ENCODE measurements at places on chromosomes 16 and 17.

DNA sequence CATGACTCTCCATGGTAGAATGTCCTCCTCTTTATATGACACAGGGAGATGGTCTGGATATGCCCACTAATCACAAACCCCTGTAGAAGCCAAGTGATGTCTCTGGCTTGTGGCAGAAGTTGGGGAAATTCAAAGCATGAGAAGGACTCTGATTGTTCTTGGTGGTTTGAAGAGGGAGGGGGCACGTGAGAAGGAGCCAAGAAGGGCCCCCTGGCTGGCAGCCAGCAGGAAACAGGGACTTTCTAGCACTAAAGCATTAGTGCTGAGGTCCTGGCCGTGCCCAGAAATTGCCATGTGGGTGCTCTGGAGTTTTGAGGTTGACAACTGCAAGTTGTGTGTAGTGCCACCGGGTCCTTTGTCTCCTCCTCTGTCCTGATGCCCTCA is 199.9 kb downstream of the LGALS9B start:
- DNase-seq, result no peak

DNA sequence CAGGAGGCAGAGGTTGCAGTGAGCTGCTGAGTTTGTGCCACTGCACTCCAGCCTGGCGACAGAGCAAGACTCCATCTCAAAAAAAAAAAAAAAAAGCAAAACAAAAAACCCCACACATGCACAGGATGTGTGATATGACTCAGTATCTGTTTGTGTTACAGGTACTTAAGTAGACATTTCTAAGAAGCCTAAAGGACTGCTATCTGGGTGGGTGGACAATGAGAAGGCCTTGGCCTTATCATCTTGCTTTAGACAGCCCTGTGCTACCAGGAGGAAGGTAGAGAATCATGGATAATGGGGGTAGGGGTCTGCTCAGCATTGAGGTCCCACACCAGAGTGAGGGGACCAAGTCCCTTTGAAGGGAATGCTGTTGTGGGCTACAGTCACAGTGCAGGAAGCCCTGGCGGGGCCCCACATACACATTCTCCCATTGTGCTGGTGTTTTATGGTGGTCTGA is 26.7 kb downstream of the PLD6 start:
- DNase-seq, result no peak

GRCh38 chr17:50498021-50498874 is 10.0 kb upstream of the MYCBPAP start:
- no peak for DNase-seq

DNA sequence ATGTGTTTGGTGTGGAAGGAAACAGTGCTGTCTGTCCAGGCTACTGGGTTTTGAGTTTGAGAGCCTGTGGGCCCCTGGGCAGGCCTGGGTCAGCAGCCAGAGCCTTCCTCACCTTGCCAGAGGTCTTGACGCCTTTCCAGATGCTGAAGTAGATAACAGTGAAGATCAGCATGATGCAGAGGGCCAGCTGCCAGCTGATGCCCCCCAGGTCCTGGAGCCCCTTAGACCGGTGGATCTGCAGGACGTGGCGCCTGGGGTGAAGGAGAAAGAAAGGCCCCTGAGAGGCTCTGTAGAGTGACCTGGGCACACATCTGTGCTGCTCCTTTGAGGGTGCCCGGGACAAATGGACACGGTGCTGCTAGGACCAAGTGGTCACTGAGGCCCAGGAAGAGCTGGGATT is 18.4 kb downstream of the SLC6A4 start:
- no peak for DNase-seq

GRCh38 chr17:14737984-14738651 is 437.2 kb downstream of the HS3ST3B1 start:
- no peak for DNase-seq

- DNase-seq, result peak; percentile 1
Observed at GRCh38 chr17:11122908-11123307, 118.1 kb upstream of the SHISA6 start.

- no peak for DNase-seq
Observed at GRCh38 chr17:48375356-48375755, 54.7 kb downstream of the SKAP1 start.

- peak; percentile 28 for DNase-seq
Observed at GRCh38 chr16:31529108-31529936, 1.6 kb downstream of the AHSP start.

DNA sequence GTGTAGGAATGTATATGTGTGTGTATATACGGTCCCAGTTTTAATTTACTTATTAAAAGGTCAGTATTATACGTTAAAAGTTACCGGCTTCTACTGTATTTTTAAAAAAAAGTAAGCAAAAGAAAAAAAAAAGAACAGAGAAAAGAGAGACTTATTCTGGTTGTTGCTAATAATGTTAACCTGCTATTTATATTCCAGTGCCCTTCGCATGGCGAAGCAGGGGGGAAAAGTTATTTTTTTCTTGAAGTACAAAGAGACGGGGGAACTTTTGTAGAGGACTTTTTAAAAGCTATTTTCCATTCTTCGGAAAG is 1.6 kb downstream of the NOG start:
- DNase-seq, result no peak

DNA sequence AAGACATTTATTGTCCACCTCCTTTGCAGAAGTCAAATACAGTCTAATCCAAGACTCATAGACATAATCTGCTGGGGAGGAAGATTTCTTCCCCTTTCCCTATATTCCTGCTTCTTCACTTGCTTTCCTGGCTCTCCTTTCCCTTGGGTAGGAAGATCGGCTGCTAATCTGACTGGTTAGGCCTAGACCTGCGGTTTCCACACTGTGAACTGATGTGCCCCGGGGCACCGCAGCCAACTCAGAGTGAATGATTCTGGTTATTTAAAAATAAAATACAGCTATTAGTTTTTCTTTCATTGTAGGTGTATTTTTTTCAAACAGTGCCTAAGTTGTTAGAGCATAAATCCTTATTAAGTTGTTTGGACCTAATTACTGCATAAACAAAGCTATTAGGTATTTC is 78.9 kb downstream of the DNAH3 start:
- DNase-seq, result no peak

GRCh38 chr16:2194852-2195321 is 1.5 kb downstream of the CASKIN1 start:
- peak; percentile 56 for DNase-seq

- no peak for DNase-seq
Observed at GRCh38 chr16:77899416-77899815, 111.1 kb downstream of the VAT1L start.

GRCh38 chr16:16917191-16917785 is 538.3 kb downstream of the NPIPA7 start:
- no peak for DNase-seq

GRCh38 chr17:47727704-47728036 is 5.4 kb upstream of the TBX21 start:
- no peak for DNase-seq

DNA sequence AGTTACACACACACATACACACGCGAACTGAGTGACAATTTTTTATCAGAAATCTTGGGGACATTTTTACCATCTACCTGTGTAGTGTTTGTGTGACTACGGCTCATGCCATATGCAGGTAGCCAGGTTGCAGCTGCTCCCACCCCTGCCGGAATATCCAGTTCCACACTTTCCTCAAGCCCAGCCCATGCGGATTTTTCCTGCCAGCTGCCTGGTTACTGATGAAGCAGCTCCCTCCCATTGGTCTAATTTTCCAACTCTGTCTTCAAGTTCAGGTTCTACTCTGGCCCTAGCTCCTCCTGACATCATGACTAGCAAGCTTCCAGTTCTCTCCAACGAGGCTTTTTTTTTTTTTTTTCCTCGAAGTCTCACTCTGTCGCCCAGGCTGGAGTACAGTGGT is 4.8 kb downstream of the GSG1L2 start:
- DNase-seq, result no peak

- DNase-seq, result no peak
Observed at GRCh38 chr17:28567604-28568003, 3.7 kb downstream of the PIGS start.

DNA sequence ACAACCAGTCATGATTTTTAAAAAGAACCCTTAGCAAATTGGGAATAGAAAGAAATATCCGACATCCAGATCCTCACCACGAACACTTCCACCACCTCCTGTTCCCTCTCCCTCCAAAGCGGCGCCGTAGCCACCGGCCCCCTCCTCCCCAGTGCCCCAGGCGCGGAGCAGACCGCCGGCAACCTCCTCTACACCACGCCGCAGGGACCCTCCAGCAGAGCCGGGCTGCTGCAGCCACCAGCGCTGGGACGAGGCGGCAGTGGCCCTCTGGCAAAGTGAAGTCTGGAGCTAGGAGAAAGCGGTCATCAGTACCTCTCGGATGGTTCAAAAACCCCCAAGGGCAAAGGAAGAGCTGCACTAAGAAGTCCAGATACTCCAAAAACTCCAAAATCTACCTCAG is 41.4 kb upstream of the SLFN13 start:
- DNase-seq, result no peak
